CD4-positive, alpha-beta T cell (primary cell): ENCODE measurements at places on chromosomes 3 and 15.

GRCh38 chr3:101720851-101721840 lies 3.3 kb upstream of the CEP97 start:
- no peak for DNase-seq

GRCh38 chr15:77060546-77060945 lies 10.4 kb downstream of the TSPAN3 start:
- DNase-seq: no peak

DNA sequence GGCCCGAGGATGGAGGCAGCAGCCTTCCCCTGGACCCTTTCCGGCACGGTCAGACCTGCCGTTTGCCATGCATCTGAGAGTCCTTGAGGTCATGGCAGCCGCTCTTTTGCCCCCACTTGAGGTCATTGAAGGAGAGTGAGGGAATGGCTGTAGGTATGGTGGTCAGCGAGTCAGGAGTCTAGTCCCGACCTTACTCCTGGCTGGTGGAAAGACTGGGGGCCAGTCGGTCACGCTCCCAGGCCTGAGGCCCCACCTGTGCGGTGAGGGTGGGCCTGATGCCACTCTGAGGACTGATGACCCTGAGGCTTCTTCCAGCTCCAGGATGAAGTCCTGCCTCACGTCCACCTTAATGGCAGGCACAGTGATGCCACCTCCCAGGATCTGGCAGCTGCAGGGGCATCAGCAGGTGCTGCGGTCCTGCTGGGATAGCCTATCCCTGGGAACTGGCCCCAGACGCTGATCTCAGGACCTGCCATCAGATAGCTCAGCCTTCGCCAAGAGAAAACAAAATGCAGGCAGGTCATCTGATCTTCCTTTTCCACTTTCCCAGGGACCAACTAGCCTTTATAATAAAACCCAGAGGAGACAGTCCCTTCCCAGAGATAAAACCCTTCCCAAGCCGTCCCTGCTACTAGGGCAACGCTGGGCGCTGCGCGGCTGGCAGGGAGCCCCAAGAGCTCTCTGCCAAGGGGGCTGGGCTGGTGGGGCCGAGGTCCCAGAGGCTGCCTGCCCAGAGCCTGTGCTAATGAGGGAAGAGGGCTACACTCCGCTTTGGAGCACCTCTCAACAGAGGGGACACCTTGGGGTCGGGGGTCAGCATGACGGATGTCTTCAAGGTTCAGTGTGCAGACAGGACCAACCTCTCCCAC lies 42.2 kb downstream of the TM2D3 start:
- no peak for DNase-seq

DNA sequence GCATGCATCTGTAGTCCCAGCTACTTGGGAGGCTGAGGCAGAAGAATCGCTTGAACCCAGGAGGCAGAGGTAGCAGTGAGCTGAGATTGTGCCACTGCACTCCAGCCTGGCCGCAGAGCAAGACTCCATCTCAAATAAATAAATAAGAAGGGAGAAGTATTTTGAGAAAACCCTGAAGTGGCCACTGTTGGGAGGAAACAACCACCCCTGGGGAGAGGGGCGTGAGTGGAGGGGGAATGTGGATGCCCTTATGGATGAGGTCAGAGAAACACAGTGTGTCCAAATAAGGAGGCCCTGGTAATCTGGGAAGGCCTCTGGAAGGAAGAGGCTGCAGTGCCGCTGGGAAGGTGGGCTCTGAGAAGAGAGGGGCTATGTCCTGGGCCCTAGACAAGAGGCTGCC lies 4.2 kb upstream of the CPLX3 start:
- DNase-seq: no peak

DNA sequence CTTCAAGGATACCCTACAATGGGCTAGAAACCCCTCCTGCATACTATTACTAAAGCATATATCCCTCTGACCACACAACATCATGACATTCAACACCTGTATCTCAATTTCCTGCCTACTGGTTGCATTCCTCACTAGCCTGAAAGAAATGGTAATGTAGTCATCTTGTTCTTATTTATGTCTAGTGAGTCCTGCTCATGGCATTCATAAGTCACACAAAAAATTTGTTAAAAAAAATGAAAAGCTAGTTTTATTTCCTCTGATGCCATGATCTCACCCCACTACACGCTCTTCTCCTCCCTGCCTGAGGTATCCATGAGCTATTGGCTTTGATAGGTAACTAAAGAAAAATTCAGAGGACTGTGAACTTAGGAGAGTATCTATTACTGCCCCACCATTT lies 284.5 kb downstream of the ZNF385D start:
- DNase-seq: no peak

DNA sequence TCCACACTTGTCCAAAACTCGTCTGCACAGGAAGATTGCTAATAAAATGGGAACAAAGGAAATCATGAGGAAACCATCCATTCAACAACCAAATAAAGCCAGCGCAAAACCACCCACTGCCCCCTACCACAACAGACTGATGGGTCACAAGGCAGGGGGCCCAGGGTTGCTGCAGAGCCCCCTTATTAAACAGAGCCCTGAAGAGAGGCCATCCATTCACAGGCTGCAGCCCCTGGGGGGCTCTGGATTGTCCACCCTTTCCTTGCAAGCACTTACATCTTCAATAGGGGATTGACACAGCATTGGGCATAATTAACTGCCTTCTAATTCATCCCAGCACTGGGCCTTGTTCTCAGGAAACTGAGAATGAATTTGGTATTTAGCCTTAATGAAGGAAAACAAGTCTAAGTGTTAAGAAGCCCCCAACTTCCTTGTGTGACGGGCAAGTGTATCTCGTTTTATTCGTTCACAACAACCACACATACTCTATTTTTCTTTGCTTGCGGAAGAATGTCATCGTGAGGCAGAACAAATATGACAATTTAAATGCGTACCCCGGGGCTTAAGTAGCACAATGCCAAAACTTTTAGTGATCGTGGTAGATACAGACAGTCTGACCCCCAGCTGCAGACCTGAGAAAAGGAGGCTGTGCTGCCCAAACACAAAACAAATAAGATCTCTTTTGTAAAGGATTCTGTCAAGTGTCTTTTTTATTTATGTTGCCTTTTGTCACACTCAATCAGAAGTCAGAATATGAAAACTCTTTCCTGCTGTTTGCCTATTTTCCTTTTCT lies 144.0 kb downstream of the SEMA6D start:
- DNase-seq: no peak

DNA sequence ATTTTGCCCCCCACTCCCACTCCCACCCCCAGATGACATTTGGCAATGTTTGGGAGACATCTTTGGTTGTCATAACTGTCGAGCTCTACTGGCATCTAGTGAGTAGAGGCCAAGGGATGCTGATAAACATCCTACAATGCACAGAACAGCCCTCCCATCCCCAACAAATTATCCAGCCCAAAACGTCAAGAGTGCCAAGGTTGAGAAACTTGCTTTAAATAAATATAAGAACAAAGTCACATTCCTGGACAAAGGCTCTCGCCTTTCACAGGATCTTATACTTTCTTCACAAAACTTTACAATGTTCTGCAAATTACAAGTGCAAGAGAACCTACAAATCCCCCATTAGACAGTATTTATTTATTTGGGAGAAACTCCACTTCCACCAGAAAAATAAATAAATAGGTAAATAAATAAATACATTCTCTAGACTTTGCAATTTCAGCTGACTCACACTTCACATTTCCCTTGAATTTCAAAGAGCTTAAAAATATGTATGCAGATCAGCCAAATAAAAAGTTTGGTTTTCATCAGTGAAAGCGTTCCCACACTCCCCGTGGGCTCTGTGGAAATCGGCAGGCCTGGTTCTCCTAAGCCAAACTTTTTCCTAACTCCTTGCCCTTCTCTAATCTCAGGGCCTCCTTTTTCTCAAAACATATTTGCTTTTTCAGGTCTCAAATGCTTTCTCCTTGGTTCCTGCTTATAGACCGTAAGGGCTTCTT lies 12.7 kb upstream of the CPA3 start:
- no peak for DNase-seq

DNA sequence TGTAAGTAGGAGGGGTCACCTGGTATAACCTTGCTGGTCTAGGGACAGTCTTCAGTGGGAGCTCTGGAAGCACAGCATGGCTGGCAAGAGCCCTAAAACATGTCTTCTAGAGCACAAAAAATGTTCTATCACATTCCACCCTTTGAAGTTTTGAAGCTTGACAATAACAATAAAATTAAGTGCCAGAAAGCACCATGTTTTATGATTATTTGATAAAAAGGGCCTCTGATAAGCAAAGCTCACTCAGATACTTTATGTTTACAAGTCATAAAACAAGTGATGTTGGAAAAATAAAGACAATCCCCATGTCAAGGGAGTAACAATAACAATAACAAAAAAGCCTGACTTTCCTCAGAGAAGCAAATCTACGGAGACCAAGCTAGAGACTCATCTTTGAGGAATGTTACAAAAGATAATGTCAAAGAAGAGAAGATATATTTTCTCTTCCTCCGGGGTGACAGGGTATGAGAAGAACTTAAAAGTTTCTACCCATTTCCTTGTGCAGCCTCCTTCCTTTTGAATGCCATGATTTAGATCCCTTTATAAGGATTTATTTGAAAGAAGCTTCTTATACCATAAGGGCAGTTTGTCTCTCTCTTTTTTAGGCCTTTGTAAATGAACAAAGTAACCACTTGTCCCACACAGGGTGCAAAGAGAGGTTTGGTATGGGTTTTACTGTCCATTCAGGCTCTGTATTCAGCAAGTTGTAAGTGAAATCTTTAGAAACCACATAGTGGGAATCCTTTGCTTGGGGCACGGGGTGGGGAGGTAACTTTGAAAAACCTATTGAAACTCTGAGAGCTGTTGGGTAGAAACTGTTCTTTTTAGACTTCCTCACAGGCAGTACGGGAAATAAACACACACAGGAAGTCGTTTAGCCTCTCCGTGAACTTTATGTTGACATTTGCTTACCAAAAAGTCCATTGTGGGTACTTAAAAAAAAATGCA lies 109.6 kb upstream of the RBMS3 start:
- DNase-seq: no peak

- DNase-seq: no peak
These were observed 17.9 kb upstream of the ADIPOQ start for GRCh38 chr3:186824430-186825139.

DNA sequence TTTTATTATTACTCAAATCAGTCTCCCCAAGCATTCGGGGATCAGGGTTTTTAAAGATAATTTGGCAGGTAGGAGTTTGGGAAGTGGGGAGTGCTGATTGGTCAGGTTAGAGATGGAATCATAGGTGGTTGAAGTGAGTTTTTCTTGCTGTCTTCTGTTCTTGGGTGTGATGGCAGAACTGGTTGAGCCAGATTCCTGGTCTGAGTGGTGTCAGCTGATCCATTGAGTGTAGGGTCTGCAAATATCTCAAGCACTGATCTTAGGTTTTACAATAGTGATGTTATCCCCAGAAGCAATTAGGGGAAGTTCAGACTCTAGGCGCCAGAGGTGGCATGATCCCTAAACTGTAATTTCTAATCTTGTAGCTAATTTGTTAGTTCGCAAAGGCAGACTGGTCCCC lies 20.6 kb upstream of the TRANK1 start:
- no peak for DNase-seq

- DNase-seq: peak; percentile 1
These were observed at the start of gene KCNH8 for GRCh38 chr3:19147905-19148767. TSS of gene KCNH8 (plus strand) at chr3:19148510. CDS start at chr3:19148720, 210 bp downstream.

- no peak for DNase-seq
These were observed at the start of gene CCR8 for GRCh38 chr3:39329493-39329892. TSS of gene CCR8 (plus strand) at chr3:39329709. CDS start at chr3:39332332, 2,623 bp downstream.

GRCh38 chr3:127888564-127889107 lies 26.4 kb upstream of the KBTBD12 start:
- no peak for DNase-seq

GRCh38 chr3:179961703-179962078 lies 75.0 kb downstream of the PEX5L start:
- no peak for DNase-seq

GRCh38 chr15:81108427-81108826 lies 25.6 kb upstream of the CFAP161 start:
- DNase-seq: no peak

- peak; percentile 14 for DNase-seq
These were observed 156.5 kb downstream of the PDCD6IP start for GRCh38 chr3:33954956-33955355.

GRCh38 chr3:71726146-71726545 lies 944 bp upstream of the EIF4E3 start:
- DNase-seq: peak; percentile 36

- no peak for DNase-seq
These were observed 672 bp downstream of the NEDD4 start for GRCh38 chr15:55992769-55993110.

- DNase-seq: no peak
These were observed 596.7 kb downstream of the TUSC7 start for GRCh38 chr3:117306299-117306698.

- DNase-seq: no peak
These were observed 8.9 kb downstream of the NRG4 start for GRCh38 chr15:76003364-76003763.

GRCh38 chr15:41948490-41948889 lies 23.9 kb downstream of the EHD4 start:
- DNase-seq: no peak

DNA sequence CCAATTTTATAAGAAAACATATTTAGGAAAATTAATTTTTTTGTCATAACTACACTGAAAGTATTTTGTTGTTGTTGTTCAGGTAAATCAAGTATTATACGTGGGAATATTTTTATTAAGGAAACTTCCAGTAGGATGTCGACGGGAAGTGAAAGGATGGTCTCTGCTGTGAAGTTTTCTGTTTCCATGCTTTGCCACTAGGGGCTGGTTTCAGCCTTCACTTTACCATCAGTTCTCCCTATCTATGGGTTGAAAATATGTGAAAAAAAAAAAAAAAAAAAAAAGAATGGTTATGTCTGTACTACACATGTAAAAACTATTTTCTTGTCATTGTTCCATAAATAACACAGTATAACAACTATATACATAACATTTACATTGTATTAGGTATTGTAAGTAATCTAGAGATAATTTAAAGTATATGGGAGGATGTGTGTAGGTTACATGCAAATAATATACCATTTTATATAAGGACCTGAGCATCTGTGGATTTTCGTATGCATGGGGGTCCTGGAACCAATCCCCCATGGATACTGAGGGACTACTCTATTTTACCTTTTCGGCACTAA lies 136.7 kb downstream of the SMAD6 start:
- DNase-seq: no peak

- DNase-seq: no peak
These were observed 214.4 kb downstream of the ABHD5 start for GRCh38 chr3:43905157-43905556.

DNA sequence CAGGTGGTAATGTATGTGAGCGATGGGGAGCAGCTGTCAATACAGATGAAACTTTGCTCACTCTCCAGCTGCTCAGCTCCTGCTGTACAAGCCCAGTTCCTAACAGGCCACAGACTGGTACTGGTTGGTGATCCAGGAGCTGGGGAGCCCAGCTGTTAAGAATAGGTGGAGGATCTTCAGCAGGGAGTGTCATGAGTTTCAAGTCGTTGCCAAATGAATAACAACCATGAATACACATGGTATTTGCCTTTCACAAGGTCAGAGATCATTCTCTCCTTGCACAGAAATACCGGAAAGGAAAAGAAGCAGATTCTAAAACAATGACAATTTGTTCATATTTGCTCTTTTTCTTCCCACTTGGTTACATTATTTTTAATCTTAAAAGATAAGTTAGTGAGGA lies 5.1 kb downstream of the PLSCR1 start:
- no peak for DNase-seq

GRCh38 chr3:164620423-164620822 lies 457.9 kb downstream of the SI start:
- DNase-seq: no peak

GRCh38 chr15:73851689-73852088 lies 21.7 kb upstream of the TBC1D21 start:
- DNase-seq: peak; percentile 39
